Liver (tissue), 10 donors: ENCODE measurements at places on chromosomes 5 and 9.

- H3K4me1 ChIP-seq = no peaks in the 10 kb centered on the region
- H3K36me3 ChIP-seq = no peaks in the 10 kb centered on the region
- no peak overlapping the region for H3K4me3 ChIP-seq
- DNase-seq = no peak
- no peak overlapping the region for H3K27ac ChIP-seq
Measured at GRCh38 chr5:110169461-110169860, 479.7 kb downstream of the MAN2A1 start.

GRCh38 chr5:141529002-141529401 is 40.1 kb downstream of the PCDHGC5 start:
- no peaks in the 10 kb centered on the region for H3K27me3 ChIP-seq
- H3K27ac ChIP-seq = peak overlapping the region; percentile 88
- peaks cover 31% of the 10 kb centered on the region for H3K4me1 ChIP-seq
- peaks cover 38% of the 10 kb centered on the region for H3K36me3 ChIP-seq
- DNase-seq = no peak
- H3K4me3 ChIP-seq = no peak overlapping the region

GRCh38 chr9:4417578-4418325 is 72.5 kb upstream of the SLC1A1 start:
- H3K4me3 ChIP-seq = no peak overlapping the region
- no peaks in the 10 kb centered on the region for H3K27me3 ChIP-seq
- DNase-seq = no peak
- no peaks in the 10 kb centered on the region for H3K36me3 ChIP-seq

GRCh38 chr9:122572456-122572855 is 10.7 kb downstream of the OR1L8 start:
- H3K27me3 ChIP-seq = no peaks in the 10 kb centered on the region
- no peaks in the 10 kb centered on the region for H3K4me1 ChIP-seq
- H3K36me3 ChIP-seq = no peaks in the 10 kb centered on the region
- no peak for DNase-seq

DNA sequence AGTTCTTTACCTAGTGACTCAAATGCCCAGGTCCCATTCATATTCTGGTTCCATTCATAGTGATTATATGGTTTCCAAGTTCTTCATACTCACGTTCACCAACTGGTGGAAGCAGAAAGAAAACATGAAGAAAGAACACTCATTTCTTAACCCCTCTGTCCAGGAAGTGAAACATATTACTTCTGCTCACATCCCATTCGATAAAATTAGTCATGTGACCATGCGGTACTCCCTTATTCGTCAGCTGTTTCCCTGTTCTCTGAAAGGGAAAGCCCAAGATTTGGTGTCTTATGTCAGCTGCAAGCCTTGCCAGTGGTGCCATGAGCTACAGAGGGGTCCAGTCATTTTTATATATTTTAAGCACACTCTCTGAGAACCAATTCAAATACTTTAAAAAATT is 387.0 kb upstream of the DMAC1 start:
- DNase-seq = no peak
- no peaks in the 10 kb centered on the region for H3K4me1 ChIP-seq
- no peak overlapping the region for H3K4me3 ChIP-seq
- H3K27ac ChIP-seq = no peak overlapping the region
- no peaks in the 10 kb centered on the region for H3K36me3 ChIP-seq

- H3K4me3 ChIP-seq = no peak overlapping the region
- no peaks in the 10 kb centered on the region for H3K36me3 ChIP-seq
- H3K27ac ChIP-seq = no peak overlapping the region
Measured at GRCh38 chr9:130030651-130031127, 12.3 kb downstream of the FNBP1 start.

- no peak overlapping the region for H3K4me3 ChIP-seq
- H3K36me3 ChIP-seq = no peaks in the 10 kb centered on the region
- H3K27me3 ChIP-seq = no peaks in the 10 kb centered on the region
- no peaks in the 10 kb centered on the region for H3K4me1 ChIP-seq
Measured at GRCh38 chr9:21381448-21382339, 3.5 kb downstream of the IFNA2 start.

DNA sequence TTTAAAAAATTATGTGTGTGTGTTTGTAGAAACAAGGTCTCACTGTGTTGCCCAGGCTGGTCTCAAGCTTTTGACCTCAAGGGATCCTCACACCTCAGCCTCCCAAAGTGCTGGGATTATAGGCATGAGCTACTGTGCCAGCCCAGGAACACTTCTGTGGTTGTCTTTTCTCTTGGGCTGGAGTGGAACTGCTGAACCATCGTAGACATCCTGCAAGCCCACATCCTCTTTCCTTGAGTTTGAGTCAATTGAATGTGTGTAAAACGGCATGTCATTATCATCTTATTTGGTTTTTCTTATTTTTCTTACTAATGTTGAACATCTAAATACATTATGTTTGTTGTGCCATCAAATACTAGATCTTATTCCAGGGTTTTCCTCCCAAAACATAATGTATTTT is 40.0 kb downstream of the EHMT1 start:
- no peak overlapping the region for H3K27ac ChIP-seq
- peaks cover 1% of the 10 kb centered on the region for H3K4me1 ChIP-seq
- H3K36me3 ChIP-seq = no peaks in the 10 kb centered on the region
- no peak overlapping the region for H3K4me3 ChIP-seq

- peak overlapping the region; percentile 23 for H3K4me3 ChIP-seq
- DNase-seq = no peak
- no peak overlapping the region for H3K27ac ChIP-seq
Measured at GRCh38 chr5:20347334-20347733, 359.3 kb upstream of the CDH18 start.
